CD4-positive, alpha-beta memory T cell (primary cell): ENCODE measurements at places on chromosomes 5 and 9.

GRCh38 chr9:118290116-118290515, 585.9 kb downstream of the TLR4 start:
- no peak for DNase-seq

GRCh38 chr9:90201766-90202165, 440.9 kb downstream of the DIRAS2 start:
- DNase-seq = no peak

DNA sequence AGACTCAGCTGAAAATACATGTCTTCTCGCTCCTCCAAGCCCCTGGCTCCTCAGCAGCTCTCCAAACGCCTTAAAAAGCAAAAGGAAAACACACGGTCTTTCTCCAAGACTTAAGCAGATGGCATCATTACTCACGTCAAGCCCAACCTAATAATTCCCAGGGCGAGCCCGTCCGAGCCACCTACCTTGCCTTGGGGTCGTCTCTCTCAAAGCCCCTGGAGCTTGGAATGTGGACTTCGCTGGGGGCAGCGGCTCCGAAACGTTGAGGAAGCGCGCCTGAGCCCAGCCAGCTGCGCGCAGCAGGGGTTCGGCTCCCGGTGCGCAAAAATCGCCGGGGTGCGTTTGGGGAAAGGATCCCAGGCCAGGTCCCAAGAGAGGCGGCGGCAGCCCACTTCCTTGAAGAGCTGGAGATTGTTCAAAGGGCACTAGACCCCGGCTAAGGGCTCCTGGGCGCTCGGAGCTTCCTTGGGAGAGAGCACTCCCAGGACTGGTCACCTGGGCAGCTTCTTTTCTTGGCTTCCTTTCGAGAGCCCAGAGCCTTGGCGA, 395 bp downstream of the DRD1 start:
- no peak for DNase-seq

- DNase-seq = peak; percentile 78
Observed at GRCh38 chr9:20623021-20623747, 885 bp upstream of the MLLT3 start.
